Caudate nucleus (tissue), 63 donors: ENCODE measurements at places on chromosomes 3 and 15.

DNA sequence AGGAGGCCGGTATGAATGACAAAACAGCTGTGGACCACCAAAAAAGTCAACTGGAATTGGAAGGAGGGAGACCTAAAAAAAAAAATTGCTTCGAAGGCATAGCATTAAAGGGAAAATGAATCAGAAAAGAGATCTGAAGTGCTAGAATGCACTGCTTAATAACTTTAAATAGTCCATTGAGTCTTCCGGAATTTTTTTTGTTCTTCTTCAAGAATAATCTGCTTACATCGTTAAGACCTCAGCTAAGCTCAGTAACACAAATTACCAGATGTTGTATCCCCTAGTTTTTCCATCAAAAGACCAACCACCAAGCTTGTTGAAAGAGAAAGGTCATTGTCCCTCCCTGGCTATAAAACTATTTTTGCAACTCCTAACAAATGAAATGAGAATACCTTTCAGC is 560.5 kb downstream of the NR2F2 start:
- no peak for DNase-seq

DNA sequence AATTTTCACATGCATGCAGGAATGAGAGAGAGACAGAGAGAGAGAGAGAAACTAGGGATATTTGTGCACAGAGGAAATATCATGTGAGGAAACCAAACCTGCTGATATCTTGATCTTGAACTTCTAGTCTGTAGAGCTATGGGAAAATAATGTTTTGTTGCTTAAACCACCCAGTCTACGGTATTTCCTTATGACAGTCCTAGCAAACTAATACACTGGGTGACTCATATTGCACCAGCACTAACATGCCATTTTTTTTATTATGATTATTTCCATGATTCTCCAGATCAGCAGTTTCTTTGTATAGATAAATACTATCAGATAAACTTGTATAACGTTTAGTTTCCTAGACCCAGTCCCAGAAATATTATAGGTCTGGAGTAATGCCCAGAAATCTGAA is 1259.0 kb downstream of the ZPLD1 start:
- DNase-seq, result no peak

GRCh38 chr15:50227076-50227475 is 38.5 kb downstream of the HDC start:
- DNase-seq, result no peak

GRCh38 chr3:65595222-65596028 is 443.3 kb downstream of the MAGI1 start:
- DNase-seq, result no peak

DNA sequence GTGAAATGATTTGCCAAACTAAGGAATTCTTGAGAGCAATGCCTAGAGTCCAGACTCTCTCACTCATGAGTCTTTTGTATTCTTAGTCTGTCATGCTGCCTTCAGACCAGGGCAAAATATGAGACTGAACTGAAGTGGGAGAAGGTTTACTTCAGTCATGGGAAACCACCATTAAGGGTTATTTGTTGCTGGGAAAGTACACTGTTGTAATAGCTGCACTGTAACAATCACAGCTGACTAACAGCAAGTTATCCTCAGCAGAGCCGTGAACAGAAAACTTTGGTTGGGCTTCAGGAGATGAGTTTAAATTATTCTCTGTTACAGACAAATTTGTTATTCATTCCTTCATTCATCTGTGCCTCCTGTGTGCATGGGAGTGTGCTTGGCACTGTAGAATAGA is 258.5 kb downstream of the ROBO2 start:
- DNase-seq, result no peak
